G401 (cell line): ENCODE measurements at places on chromosomes 12 and 14. TPM values are rescaled to one million over a fixed set of nuclear protein-coding genes. Genes with fewer than 3 reads are reported as not detected.

Gene CD163
- not detected in 2 replicates for total RNA-seq

Gene CCDC175
- total RNA-seq: not detected in 2 replicates

Gene OR11G2
- not detected in 2 replicates for total RNA-seq

Gene CPNE6
- not detected in 2 replicates for total RNA-seq

Gene GZMH
- not detected in 2 replicates for total RNA-seq

Gene KCNMB4
- total RNA-seq: 0.43 and 1.1 TPM in 2 replicates

Gene TAS2R9
- total RNA-seq: not detected in 2 replicates

Gene RTL1
- not detected in 2 replicates for total RNA-seq

Gene SLC25A47
- 0.06 TPM in 1 of 2 replicates, not detected in the other for total RNA-seq

Gene KRT3
- not detected in 2 replicates for total RNA-seq

Gene TPH2
- not detected in 2 replicates for total RNA-seq

Gene AICDA
- total RNA-seq: not detected in 2 replicates

Gene WSCD2
- 0.31 TPM in 1 of 2 replicates, not detected in the other for total RNA-seq

Gene CLEC1B
- total RNA-seq: not detected in 2 replicates

Gene MIPOL1
- 8.4 and 13.2 TPM in 2 replicates for total RNA-seq

Gene SLC24A4
- total RNA-seq: not detected in 2 replicates

Gene POTEG
- not detected in 2 replicates for total RNA-seq

Gene SMIM41
- total RNA-seq: not detected in 2 replicates

Gene PAPOLA
- total RNA-seq: 143 and 274 TPM in 2 replicates

Gene PLEKHG7
- not detected in 2 replicates for total RNA-seq

Gene RAD9B
- 0.41 TPM in 1 of 2 replicates, not detected in the other for total RNA-seq

Gene LUM
- total RNA-seq: not detected in 2 replicates

Gene SLC25A3
- 1,003 and 1,119 TPM in 2 replicates for total RNA-seq

Gene EML1
- 19.2 and 23.5 TPM in 2 replicates for total RNA-seq

Gene FITM1
- 0.88 TPM in 1 of 2 replicates, not detected in the other for total RNA-seq
